Colonic mucosa (tissue), 4 donors: ENCODE measurements at places on chromosomes 3 and 15. TPM values are rescaled to one million over a fixed set of nuclear protein-coding genes. Genes with fewer than 3 reads are reported as not detected.

The CMTM7 gene
- 5.9 TPM for total RNA-seq

GRCh38 chr3:163382183-163382582, 1696.1 kb downstream of the SI start:
- no peak for DNase-seq

DNA sequence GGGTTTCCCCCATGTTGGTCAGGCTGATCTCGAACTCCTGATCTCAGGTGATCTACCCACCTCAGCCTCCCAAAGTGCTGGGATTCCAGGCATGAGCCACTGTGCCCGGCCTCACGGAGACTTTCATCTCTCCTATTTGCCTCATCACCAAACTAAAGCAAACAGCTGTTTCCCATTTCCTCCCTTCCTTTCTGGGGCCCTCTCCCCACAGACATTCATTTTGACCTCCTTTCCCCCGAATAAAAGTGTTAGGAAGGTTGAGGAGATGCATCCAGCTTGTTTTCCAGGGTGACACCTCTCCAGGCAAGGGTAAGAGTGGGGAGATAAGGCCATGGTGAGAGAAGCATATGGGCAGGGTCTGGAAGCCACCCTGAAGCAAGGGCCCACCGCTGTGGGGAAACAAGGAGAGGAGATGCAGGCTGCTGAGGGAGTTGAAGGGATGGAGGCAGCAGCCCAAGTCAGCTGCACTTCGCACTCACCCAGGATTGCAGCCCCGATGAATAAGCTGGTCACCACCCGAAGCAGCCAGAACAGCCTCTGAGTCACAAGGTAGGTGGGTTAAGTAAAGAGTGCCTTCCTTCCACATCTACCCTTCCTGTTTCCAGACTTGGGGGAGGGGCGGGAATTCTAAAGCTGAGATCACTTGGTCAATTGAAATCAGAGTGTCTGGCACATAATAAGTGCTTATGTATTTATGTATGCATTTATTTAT, 7.7 kb downstream of the DUOXA2 start:
- no peak for DNase-seq

DNA sequence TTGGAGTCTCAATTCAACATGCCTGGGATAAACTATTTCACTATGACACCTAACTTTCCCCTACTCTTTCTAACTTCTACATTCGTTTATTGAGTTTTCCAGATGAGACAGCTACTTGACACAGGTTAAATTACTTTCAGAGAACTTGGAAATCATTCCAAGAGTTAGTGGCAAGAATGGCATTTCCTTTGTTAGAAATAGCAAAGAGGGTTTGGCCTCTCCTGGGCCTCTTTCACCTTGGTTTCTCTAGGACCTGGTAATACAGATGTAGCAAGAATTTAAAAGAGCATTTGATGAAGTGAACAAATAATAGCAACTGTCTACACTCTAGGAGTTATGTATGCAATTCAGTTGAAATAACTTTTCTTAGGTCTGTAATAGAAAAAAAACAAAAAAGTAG, 748.9 kb downstream of the MECOM start:
- DNase-seq = no peak

GRCh38 chr3:181713676-181714612, 2.2 kb downstream of the SOX2 start:
- DNase-seq = no peak

DNA sequence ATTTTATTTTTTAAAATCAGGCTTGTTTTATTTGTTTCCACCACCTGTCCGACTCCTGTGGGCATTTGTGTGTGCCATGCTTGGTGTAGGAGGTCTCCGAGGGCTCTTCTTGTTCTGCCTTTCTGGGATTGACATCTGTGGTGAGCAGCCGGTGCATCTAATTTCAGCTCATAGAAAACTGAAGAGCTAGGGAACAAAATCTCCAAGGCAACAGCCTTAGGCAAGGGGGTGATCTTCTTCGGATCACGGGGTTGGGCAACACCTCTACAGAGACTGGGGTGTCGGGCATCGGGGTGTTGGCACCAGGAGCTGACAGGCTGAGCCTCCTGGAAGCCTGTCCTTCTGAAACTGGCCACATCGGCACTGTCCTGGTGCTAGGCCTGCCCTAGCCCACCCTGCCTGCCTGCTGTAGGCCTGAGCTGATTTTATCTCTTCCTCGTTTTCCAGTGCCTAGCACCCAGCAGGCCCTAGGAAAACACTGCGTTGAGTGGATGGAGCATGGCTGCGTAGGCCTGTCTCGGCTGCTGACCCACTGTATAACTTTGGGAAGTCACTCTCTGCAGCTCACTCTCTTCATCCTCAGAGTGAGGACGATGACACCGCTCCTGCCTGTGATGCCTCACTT, 10.3 kb downstream of the CHCHD6 start:
- no peak for DNase-seq

GRCh38 chr3:46082849-46083248, 55.6 kb upstream of the XCR1 start:
- DNase-seq = no peak

DNA sequence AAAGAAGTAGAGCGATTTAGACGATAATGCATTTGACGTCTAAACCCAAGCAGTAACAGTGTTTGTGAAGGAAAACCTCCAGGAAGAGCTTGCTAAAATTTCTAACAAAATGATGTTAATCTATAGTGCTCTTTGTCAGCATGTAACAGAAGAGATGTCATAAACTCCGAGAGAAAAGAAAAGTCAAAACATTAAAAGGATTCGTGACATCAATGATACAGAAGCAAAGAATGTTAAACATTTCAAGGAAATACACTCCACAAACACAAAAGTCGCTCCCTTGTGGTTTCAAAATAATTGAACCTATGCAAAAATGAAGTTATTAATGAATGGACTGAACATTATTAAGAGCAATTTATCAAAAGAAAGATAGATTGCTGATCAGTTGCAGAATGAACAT, 27.9 kb downstream of the AADAC start:
- no peak for DNase-seq

The C3orf22 gene
- total RNA-seq = not detected

DNA sequence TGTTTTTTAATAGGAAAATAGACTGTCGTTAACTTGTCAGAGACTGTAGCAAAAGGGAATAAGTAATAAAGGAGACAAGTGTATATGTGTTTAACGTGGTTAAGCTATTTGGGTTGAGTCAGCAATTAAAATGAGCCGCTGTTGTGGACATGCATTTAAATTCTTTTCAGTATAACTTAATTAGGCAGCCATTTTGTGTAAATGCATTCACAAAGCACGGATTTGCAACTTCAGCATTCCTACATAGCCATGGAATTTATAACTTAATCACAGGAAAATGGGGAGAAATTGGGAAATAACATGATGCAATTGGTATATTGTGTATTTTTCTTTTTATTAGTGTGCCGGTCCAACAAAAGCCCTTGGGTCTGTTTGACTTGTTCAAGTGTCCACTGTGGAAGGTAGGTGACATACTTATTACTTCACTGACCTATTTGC, 27.9 kb downstream of the USP3 start:
- DNase-seq = no peak

DNA sequence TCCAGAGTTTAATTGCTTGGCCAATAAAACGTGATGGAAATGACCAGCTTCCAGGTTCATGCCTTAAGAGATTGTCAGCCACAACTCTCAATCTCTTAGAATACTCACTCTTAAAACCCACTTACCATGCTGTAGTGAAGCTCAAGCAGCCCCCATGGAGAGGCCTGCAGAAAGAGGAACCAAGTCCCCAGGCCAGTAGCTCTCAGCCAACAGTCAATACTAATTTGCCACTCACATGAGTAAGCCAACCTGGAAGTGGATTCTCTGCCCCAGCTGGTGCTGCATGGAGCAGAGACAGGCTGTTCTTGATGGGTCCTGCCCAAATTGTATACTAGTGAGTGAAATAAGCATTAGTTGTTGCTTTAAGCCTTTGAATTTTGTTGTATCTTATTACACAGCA, 155.9 kb downstream of the OXSM start:
- DNase-seq = no peak

GRCh38 chr3:173977747-173978146, 580.2 kb downstream of the NLGN1 start:
- no peak for DNase-seq

The GNL3 gene
- total RNA-seq = 75.5 TPM

The IGDCC3 gene
- total RNA-seq = not detected

DNA sequence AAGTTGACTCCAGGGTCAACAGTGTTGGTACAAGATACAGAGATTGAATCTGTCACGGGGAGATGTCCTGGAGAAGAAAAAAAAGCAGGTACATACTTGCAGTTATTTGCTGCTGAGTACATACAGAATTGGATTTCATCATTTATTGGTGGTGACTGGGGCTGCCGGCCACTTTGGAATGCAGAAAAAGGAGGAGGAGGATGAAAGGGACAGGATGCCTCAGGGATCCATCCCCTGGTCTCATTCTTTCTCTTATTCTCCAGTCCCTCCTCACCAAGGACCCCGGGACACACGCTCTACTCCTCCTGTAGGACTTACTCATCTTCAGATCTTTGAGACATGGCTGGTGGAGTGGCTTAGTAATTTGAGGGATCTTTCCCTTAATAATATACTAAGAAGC, 30.0 kb upstream of the MEIS2 start:
- DNase-seq = no peak

The C2CD4A gene
- total RNA-seq = 2.4 TPM

- no peak for DNase-seq
Measured at GRCh38 chr15:38304481-38304880, 51.8 kb downstream of the SPRED1 start.
